Right cardiac atrium (tissue), 5 donors: ENCODE measurements at places on chromosomes 7 and 10. TPM values are rescaled to one million over a fixed set of nuclear protein-coding genes. Genes with fewer than 3 reads are reported as not detected.

Gene MNX1
- not detected for total RNA-seq

Gene CLDN3
- not detected for total RNA-seq

Gene LLCFC1
- not detected for total RNA-seq

Gene FAM204A
- 68.2 TPM for total RNA-seq

Gene TBX20
- 254 TPM for total RNA-seq

Gene RET
- total RNA-seq: 0.26 TPM

Gene CAMK2B
- total RNA-seq: 79.7 TPM

Gene DENND2A
- 16.6 TPM for total RNA-seq

Gene LRMDA
- 47.7 TPM for total RNA-seq

Gene FANK1
- total RNA-seq: 0.58 TPM

Gene CRYGN
- total RNA-seq: not detected

Gene ODAD2
- 0.11 TPM for total RNA-seq

Gene IFIT1B
- total RNA-seq: not detected

Gene SPDYE5
- not detected for total RNA-seq

Gene CYP2C19
- not detected for total RNA-seq

Gene GHRHR
- total RNA-seq: not detected

Gene AKR1E2
- 7.8 TPM for total RNA-seq

Gene GTF2IRD2
- total RNA-seq: 13.0 TPM

Gene ARL4A
- 19.7 TPM for total RNA-seq

Gene THNSL1
- 4.6 TPM for total RNA-seq

Gene GPR146
- 19.7 TPM for total RNA-seq

Gene GPNMB
- 190 TPM for total RNA-seq

Gene VAX1
- not detected for total RNA-seq

Gene HOXA5
- total RNA-seq: not detected

Gene CPN1
- total RNA-seq: not detected

Gene LRRC18
- not detected for total RNA-seq

Gene ITIH5
- 5.7 TPM for total RNA-seq

Gene PRR15
- total RNA-seq: 0.49 TPM

Gene MUC12
- total RNA-seq: not detected

Gene CPEB3
- total RNA-seq: 14.3 TPM

Gene ANXA8L1
- 0.41 TPM for total RNA-seq

Gene MSS51
- total RNA-seq: 2.1 TPM

Gene ZNF503
- 13.2 TPM for total RNA-seq
